Effector memory CD8-positive, alpha-beta T cell (primary cell): ENCODE measurements at places on chromosomes 12 and 14.

DNA sequence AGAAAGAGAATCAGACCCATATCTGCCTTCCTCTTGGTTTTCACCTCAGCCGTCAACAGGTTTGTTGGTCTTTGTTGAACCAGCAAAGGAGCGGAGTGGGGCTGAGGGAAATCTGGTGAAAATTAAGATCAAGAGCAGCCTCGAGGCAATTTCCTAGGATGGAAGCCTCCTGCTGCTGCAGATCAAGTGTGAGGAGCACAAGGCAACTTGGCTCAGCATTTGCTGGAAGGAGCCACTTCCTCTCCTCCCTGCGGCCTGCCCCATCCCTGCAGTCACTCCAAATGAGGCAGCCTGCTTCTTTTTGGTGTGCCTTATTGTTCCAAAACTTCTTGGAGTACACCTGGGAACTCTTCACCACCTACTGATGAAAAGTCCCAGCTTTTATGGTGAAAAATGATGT lies 4.9 kb downstream of the TC2N start:
- no peak for DNase-seq
- H3K4me3 ChIP-seq = peak overlapping the region; percentile 86
- H3K27me3 ChIP-seq = no peaks in the 10 kb centered on the region
- H3K4me1 ChIP-seq = peaks cover 71% of the 10 kb centered on the region

DNA sequence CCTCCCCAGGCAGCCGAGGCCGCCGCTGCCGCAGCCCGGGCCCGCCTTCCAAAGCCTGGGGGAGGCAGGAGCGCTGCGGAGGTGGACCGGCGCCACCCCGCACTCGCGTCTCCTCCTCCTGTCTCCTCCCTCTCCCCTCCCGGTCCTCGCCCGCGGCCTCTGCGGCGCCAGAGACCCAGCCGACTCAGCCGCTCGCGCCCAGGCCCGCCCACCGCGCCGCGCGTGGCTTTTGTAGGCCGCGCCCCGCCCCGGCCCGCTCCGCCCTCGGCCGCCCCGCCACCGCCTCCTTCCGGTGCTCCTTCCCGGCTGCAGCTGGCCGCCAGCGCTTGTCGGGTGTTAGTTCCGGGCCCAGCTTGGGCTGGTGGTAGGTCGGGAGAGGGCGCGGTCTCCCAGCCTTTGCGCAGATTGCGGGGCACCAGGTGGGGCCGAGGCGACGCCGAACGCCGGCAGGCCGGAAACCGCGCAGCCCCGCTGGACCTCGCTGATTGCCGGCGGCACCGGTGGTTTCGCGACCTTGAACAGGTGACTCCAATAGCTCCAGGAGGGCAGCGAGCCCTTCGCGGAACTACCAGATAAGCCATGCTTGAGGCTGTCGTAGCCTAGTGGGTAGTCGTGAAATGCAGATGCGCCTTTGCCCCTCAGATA lies at the start of gene CAPRIN2:
CAPRIN2 (minus strand) TSS at position 202 of the 645 bp plus-strand sequence. CDS start 1,431 bp downstream, outside the sequence.
- peaks cover 31% of the 10 kb centered on the region for H3K36me3 ChIP-seq
- H3K4me3 ChIP-seq = peak within 1 kb of the TSS; percentile 92
- no peaks in the 10 kb centered on the region for H3K27me3 ChIP-seq
- peaks cover 37% of the 10 kb centered on the region for H3K4me1 ChIP-seq
- DNase-seq = peak; percentile 95
- H3K27ac ChIP-seq = peak within 1 kb of the TSS; percentile 89

DNA sequence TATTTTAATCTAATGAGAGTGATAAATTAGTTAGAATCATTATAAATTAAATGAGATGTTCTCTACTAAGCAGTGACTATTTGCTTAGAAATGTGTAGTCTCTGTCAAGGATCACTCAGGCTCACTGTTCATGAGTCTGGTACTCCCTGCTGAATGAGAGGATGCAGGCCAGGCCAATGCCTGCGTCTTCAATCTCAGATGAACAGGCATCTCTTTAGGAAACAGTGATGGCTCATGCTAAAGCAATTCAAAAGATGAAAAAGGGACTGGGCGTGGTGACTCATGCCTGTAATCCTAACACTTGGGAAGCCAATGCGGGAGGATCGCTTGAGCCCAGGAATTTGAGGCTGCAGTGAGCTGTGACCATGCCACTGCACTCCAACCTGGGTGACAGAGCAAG lies 106.8 kb downstream of the ZFC3H1 start:
- no peak for DNase-seq
- no peaks in the 10 kb centered on the region for H3K36me3 ChIP-seq
- H3K27ac ChIP-seq = no peak overlapping the region
- H3K4me3 ChIP-seq = no peak overlapping the region

DNA sequence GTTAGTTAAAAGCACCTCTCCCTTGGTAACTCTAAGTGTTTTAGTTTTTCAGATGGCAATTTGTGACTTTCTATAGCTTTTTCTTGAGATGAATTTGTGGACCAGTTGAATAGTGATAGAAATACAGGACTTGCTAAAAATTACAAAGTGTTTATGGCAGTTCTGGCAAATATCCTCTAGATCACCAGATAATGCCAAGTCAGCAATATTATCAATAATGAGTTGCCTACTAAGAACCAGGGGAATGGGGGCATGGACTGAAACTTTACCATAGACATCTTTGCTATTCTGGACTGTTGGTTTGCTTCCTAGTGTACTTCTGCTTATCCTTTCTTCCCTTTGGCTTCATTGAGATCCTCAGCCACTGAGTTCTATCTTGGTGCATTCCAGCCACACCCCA lies 584.2 kb downstream of the DIO2 start:
- no peaks in the 10 kb centered on the region for H3K4me1 ChIP-seq
- H3K36me3 ChIP-seq = no peaks in the 10 kb centered on the region
- H3K27ac ChIP-seq = no peak overlapping the region
- no peaks in the 10 kb centered on the region for H3K27me3 ChIP-seq

- H3K4me3 ChIP-seq = no peak overlapping the region
- no peak for DNase-seq
- peaks cover 28% of the 10 kb centered on the region for H3K27me3 ChIP-seq
- H3K36me3 ChIP-seq = no peaks in the 10 kb centered on the region
Measured at GRCh38 chr14:95597784-95598211, 62.9 kb downstream of the GLRX5 start.

- no peaks in the 10 kb centered on the region for H3K27me3 ChIP-seq
- no peak overlapping the region for H3K27ac ChIP-seq
- no peak for DNase-seq
- no peaks in the 10 kb centered on the region for H3K4me1 ChIP-seq
- H3K4me3 ChIP-seq = no peak overlapping the region
Measured at GRCh38 chr14:83764656-83765599, 1765.0 kb upstream of the FLRT2 start.

DNA sequence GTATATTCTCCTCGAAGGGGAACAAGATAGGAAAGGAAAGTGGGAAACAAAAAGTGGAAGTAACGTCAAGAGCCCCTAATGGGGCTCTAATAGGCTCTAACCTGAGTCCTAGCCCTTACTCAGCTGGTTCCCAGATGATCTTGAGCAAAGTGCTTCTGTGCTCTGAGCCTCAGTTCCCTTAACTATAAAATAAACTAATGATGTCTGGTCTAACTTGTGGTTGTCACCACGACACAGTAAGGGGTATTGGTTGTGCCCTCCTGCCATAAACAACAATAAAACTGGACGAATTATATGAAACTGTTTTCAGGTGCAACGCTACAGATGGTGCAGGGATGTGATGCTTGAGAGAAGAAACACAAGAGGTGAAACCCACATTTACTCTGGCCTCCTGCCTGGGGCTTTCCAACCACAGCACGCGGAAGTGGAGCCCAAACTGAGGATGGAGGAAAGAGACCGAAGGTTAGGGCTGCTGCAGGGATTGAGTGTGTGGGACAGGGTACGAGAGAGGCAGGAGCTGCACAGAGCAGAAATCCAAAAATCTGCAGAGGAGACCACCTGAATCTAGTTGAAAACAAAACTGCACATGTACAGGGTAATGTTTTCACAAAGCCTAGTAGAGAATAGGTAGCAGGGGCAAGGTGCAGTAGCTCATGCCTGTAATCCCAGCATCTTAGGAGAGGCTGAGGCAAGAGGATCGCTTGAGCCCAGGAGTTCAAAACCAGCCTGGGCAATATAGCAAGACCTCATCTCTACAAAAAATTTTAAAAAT lies 45.6 kb upstream of the BCL2L14 start:
- peak overlapping the region; percentile 7 for H3K4me3 ChIP-seq
- peaks cover 5% of the 10 kb centered on the region for H3K4me1 ChIP-seq
- no peaks in the 10 kb centered on the region for H3K36me3 ChIP-seq
- DNase-seq = no peak
- no peak overlapping the region for H3K27ac ChIP-seq
- no peaks in the 10 kb centered on the region for H3K27me3 ChIP-seq

- no peak overlapping the region for H3K27ac ChIP-seq
- no peaks in the 10 kb centered on the region for H3K36me3 ChIP-seq
- no peaks in the 10 kb centered on the region for H3K4me1 ChIP-seq
- H3K4me3 ChIP-seq = no peak overlapping the region
- DNase-seq = no peak
Measured at GRCh38 chr14:28751467-28752058, 15.0 kb upstream of the FOXG1 start.

- peaks cover 25% of the 10 kb centered on the region for H3K27me3 ChIP-seq
- no peaks in the 10 kb centered on the region for H3K4me1 ChIP-seq
- DNase-seq = no peak
- no peak overlapping the region for H3K4me3 ChIP-seq
- H3K36me3 ChIP-seq = peaks cover 2% of the 10 kb centered on the region
Measured at GRCh38 chr14:58665773-58666500, 28.2 kb downstream of the DACT1 start.

GRCh38 chr12:122836027-122836921 lies 1.0 kb downstream of the HIP1R start:
- H3K4me1 ChIP-seq = peaks cover 39% of the 10 kb centered on the region
- DNase-seq = peak; percentile 35
- no peaks in the 10 kb centered on the region for H3K27me3 ChIP-seq
- H3K4me3 ChIP-seq = peak overlapping the region; percentile 94
- peak overlapping the region; percentile 95 for H3K27ac ChIP-seq

GRCh38 chr12:91460469-91460868 lies 277.9 kb upstream of the DCN start:
- H3K4me3 ChIP-seq = no peak overlapping the region
- peaks cover 33% of the 10 kb centered on the region for H3K27me3 ChIP-seq
- peaks cover 4% of the 10 kb centered on the region for H3K36me3 ChIP-seq
- no peaks in the 10 kb centered on the region for H3K4me1 ChIP-seq
- no peak for DNase-seq

DNA sequence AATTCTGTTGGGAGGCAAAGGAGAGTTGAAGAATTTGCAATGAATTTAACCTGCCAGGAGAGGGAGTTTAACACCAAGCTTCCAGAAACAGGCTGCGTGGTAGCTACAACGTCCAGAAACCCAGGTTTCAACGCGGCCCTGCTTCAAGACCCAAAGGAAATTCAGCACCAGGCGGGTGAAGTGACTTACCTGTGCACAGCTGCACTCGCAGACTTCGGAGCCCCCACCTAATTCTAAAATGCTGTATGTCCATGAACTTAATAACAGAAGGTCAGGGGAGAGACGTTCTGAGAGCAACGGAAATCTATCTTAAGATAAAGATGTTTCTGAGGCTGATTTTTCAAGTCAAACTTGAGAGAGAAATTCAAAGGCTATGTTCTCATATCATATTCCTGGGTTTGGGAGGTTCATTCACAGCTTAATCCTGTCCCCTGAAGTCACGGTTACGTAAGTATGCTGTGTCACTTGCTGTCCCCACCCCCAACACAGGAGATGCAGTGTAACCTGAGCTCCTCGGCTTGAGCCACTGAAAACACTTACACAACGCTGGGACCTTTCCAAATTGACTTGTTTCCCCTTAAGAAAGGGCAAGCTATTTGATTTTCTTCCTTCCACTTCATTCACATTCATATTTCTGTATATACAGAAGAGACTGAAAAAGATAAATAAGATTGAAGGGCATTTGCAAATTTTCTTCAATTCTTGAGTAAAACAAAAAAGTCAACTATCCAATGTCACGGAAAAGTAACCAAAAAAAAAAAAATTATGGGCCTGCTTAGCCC lies 22.7 kb downstream of the CLIP1 start:
- H3K4me1 ChIP-seq = peaks cover 18% of the 10 kb centered on the region
- peak; percentile 27 for DNase-seq
- H3K27me3 ChIP-seq = no peaks in the 10 kb centered on the region
- H3K36me3 ChIP-seq = peaks cover 24% of the 10 kb centered on the region
- no peak overlapping the region for H3K4me3 ChIP-seq

DNA sequence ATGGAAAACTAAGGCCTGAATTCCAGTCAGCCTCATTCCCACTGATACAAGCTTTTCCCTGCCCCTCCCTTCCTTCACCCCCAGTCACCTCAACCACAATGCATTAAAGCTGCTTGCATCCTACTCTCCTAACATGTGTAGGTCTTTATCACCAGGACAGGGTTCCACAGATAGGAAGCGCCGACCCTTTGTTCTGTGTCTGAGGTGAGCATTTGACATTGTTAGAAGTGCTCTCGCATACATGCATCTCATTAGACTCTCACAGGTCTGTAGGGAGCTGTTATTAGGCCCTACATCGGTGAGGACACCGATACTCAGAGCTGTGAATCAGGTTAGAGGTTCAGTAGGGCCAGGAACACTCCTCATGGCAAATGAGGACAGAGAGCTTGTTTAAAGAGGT lies 13.2 kb upstream of the EDDM3A start:
- H3K27me3 ChIP-seq = peaks cover 20% of the 10 kb centered on the region
- no peaks in the 10 kb centered on the region for H3K36me3 ChIP-seq
- H3K4me3 ChIP-seq = no peak overlapping the region
- no peak for DNase-seq

- no peak for DNase-seq
- peak overlapping the region; percentile 95 for H3K4me3 ChIP-seq
- peaks cover 47% of the 10 kb centered on the region for H3K4me1 ChIP-seq
Measured at GRCh38 chr12:42143452-42144157, 1.1 kb downstream of the GXYLT1 start.

DNA sequence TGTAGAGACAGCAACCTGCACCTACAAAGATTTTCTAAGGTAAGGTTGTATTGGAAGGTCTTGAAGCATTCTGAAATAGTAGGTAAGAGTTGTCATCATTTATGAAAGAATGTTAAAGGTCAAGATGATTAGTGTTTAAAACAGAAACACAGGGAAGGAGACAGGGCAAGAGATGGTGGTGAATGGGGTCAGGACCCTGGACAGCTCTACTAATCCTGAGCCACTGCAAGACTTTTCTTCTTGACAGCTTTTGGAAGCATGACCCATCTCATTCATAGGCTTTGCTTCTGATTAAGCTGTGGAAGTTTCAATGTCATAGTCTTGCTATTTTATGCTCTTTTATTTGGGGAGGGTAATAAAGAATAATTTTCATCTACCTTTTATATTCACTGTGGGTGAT lies 75.5 kb upstream of the CAND1 start:
- DNase-seq = no peak
- no peak overlapping the region for H3K4me3 ChIP-seq
- no peaks in the 10 kb centered on the region for H3K36me3 ChIP-seq
- H3K27me3 ChIP-seq = peaks cover 37% of the 10 kb centered on the region
- no peak overlapping the region for H3K27ac ChIP-seq
- no peaks in the 10 kb centered on the region for H3K4me1 ChIP-seq
